NCI-H1105 treated with DMSO at 0.1 percent for 48 hours (cell line): ENCODE measurements at places on chromosomes 6 and 20.

- DNase-seq, result no peak
These were observed 137.2 kb upstream of the ADGRB3 start for GRCh38 chr6:68497927-68498326.

- DNase-seq, result no peak
These were observed 709.6 kb upstream of the MARCKS start for GRCh38 chr6:113147544-113147943.

DNA sequence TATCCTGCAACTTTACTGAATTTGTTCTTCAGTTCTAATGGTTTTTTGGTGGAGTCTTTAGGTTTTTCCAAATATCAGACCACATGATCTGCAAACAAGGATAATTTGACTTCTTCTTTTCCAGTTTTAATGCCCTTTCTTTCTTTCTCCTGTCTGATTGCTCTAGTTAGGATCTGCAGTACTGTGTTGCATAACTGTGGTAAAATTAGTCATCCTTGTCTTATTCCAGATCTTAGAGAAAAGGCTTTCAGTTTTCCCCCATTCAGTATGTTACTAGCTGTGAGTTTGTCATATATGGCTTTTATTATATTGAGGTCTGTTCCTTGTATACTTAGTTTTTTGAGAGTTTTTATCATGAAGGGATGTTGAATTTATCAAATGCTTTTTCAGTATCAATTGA, 4.3 kb downstream of the MICA start:
- DNase-seq, result no peak

DNA sequence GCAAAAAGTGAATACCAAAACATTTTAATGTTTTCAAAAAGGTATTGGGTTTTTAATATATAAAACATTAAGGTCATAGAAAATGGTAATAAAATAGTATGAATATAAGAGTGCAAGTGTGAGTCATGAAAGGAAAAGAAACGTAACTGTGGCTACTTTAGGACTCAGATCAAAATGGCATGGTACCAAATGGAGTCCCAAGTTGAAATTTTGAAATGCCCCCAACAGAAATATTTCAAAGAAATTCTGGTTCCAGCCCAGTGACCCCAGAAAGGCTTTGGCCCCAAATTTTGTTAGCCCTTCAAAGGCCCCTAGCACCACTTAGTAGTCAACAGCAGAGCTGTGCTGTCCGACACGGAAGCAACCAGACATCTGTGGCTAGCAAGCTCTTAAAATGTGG, 6.0 kb downstream of the COL12A1 start:
- no peak for DNase-seq

DNA sequence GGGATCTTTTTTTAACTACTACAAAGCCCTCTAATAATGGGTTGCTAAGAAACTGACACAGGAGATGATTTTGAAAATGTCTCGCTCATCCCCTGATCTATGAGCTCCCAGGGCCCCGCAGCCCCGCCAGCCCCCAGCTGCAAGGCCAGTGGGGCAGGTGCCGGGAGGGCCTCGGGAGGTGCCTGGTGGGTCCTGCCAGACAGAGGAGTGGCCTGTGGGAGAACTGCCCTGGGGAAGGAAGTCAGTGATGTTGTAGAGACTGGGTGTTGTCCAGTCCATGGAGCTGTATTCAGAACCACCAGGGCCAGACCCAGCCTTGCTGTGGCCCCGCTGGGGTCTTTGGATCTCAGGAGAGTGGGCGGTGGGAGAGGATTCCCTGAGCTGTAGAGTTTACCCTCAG, 258.7 kb downstream of the TAF4 start:
- DNase-seq, result no peak

GRCh38 chr20:41135888-41136679, 1.3 kb upstream of the PLCG1 start:
- no peak for DNase-seq

GRCh38 chr20:51164731-51165130, 141.8 kb upstream of the KCNG1 start:
- DNase-seq, result no peak

- DNase-seq, result no peak
These were observed 491.1 kb downstream of the KIF16B start for GRCh38 chr20:16082051-16082550.

DNA sequence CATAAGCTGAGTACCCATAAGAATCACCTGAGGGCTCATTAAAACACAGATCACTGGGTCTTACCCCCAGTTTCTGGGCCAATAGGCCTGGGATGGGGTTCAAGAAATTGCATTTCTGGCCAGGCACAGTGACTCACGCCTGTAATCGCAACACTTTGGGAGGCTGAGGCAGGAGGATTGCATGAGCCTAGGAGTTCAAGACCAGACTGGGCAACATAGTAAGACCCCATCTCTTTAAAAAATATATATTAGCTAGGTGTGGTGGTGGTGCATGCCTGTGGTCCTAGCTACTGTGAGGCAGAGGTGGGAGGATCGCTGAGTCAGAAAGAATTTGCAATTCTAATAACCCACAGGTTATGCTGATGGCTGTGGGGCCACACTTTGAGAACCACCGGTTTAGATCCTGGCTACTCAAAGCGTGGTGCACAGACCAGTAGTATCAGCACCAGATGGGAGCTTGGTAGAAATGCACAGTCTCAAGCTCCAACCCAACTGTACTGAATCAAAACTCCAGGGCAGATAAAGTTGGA, 2.0 kb downstream of the CCM2L start:
- no peak for DNase-seq

GRCh38 chr20:63917811-63918210, 22.9 kb downstream of the DNAJC5 start:
- no peak for DNase-seq

GRCh38 chr6:35035481-35036030, 105.6 kb downstream of the TCP11 start:
- DNase-seq, result no peak

DNA sequence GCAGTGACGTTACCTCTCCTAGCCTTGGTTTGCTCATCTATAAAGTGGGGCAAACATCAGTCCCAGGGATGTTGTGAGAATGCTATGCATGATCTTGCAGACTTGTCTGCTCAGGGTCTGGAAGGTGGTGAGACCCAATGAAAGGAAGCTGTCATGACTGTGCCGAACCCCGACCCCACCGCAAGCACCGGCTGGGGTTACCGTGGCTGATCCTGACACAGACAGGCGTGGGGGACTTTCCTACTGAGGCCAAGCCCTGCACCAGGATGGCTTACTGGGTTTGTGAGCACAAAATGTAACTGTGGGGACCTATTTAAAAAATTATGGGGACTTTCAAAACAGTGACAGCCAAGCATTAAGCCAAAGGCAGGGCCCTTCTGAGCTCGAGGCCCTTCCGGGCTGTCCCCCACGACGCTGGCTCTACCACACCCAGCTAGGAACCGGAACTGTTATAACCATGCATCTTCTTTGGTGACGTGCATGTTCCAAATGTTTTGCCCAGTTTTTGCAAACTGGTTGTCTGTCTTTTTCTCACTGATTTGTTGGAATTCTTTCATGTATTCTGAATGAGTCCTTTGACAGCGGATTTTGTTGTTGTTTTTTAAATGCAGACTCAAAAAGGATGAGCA, 76.6 kb upstream of the PMEPA1 start:
- no peak for DNase-seq

DNA sequence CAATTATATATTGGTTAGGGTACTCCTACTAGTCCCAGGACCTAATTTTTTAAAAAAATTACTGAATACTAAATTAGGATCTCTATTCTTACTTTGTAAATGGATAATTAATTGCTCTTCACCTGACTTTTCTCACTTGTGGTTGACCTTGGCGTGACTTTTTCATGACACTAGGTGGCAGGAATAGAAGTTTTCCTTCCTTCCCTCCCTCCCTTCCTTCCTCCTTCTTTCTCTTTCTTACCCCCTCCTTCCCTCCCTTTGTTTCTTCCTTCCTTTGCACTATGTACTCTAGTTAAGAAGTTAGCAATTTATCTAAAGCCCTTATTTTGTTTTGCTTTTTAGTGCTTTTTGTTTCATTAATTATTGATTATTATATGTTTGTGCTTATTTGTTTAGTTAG, 20.4 kb upstream of the HBS1L start:
- DNase-seq, result no peak

GRCh38 chr6:106101466-106101865, 15.3 kb downstream of the PRDM1 start:
- no peak for DNase-seq

- DNase-seq, result no peak
These were observed 170.5 kb downstream of the GPX5 start for GRCh38 chr6:28696167-28696566.

DNA sequence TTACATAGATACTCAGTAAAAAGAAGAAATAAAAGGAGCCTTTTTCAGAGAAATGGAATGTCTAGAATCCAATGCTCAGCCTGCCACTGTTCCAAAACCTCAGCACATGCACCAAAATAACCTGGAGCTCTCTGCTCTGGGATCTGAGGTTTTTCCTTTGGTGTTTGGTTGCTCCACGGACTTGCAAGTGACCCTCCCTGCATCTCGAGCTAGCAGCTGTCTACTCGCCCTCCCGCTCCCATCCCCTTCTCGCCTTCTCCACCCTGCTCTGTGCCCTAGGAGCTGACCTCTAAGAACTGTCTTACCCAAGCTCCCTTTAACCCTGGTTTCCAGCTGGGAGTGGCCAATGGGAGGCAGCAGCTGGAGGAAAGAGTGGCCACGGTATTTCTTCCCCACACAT, 35.1 kb upstream of the FAM210B start:
- no peak for DNase-seq

GRCh38 chr6:43937236-43938177, 167.5 kb downstream of the VEGFA start:
- no peak for DNase-seq

GRCh38 chr20:47379433-47380150, 23.1 kb upstream of the ZMYND8 start:
- DNase-seq, result no peak

- DNase-seq, result no peak
These were observed 872 bp upstream of the RIMS4 start for GRCh38 chr20:44811150-44811685.

DNA sequence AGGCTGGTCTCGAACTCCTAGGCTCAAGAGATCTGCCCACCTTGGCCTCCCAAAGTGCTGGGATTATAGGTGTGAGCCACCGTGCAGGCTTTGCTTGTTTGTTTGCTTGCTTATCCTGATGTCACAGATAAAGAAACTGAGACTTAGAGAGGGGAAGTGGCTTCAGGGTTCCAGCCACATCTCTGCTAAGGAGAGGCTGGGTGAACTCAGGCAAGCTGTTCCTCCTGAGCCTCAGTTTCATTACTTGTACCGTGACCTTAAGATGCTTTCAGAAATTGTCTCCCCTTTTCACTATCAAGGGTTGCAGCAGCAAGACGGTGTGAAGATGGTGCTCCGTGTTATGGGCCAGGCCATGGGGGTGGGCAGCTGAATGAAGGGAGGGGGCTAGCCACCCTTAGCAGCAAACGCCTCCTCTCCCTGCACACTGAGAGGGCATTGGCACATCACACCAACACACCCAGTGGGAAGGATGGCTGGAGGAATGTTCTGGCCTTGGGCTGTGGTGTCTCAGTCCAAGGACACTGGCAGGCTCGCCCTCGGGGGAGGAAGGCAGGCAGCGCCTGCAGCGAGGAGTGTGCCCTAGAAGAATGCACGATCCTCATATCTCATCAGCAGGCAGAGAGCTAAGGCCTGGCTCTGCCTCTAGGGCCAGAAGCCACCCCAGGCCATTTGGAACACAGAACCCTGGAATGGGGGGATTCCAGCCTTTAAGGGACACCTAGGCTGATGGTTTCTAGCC, 48.2 kb upstream of the TLDC2 start:
- no peak for DNase-seq

DNA sequence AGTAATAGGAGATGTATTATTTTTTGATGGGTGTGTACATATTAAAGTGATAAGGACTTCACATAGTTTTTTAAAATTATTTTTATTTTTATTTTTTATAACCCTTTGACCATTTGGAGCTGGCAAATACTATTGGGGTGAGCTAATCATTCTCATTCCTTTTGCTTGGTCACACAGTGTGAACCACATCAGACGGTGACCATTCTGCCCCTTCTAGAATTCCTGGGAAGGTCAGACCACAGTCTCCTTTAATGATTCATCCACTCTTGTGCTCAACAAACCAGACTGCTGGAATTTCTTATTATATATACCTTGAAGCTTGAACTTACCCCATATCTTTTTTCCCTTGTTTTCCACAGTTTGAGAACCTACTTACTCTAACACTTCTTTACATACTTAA, 23.9 kb upstream of the PRL start:
- DNase-seq, result no peak

DNA sequence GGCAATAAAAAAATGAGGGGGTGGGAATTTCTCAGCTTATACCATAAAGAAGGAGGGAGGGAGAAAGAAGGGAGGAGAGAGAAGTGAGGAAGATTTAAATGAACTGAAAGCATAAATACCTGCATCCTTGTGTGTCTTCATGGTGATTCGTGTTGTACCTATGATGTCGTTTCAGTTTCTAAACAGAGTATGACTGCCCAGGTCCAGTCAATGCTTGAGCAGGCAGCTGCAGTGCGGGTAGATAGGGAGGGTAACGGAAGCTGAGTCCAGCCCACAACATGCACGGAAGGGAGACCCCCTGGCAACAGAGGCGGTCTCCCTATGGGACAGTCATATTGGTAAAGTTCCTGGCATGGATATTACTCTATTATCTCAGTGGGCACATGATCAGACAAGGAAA, 184.5 kb downstream of the KIF16B start:
- no peak for DNase-seq

DNA sequence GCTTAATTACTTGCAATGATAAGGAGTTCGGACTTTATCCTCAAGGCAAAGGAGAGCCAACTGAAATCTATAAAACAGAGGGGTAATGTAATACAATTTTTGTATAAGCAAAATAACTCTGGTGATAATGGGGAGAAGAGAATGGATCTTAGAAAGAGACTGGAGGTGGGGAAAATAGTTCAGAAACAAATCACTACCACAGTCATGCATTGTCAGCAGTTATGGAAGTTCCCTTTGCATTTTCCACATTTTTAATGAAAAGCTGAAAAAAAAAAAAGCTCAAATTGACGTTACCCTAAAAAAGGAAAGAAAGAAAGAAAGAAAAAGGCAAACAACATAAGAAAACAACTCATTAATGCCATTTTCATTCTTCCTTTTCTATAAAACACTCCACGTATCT, 337.6 kb upstream of the HSF2 start:
- no peak for DNase-seq

- DNase-seq, result no peak
These were observed 18.8 kb upstream of the FRMD1 start for GRCh38 chr6:168097621-168098430.

DNA sequence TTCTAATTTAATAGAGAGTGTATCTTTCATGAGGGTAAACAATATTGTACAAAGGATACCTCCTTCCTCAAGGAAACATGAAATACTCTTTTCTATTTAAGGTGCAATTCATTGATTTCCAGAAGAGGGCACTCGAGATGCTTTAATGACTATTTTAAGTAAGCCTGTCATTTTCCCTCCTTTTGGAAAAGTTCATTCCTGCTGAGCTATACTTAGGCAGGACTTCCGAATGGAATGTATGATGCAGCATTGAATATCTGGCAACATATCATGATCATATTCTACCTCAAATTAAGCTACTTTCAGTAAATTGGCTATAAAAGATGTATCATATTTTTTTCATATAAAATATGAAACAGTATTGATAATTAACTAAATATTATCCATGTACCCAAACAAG, 5.0 kb downstream of the DST start:
- peak; percentile 68 for DNase-seq

GRCh38 chr20:22890594-22891300, 144.4 kb upstream of the SSTR4 start:
- DNase-seq, result no peak
